Cortex of kidney (tissue), 1 donor: ENCODE measurements at places on chromosomes 3 and 15.

DNA sequence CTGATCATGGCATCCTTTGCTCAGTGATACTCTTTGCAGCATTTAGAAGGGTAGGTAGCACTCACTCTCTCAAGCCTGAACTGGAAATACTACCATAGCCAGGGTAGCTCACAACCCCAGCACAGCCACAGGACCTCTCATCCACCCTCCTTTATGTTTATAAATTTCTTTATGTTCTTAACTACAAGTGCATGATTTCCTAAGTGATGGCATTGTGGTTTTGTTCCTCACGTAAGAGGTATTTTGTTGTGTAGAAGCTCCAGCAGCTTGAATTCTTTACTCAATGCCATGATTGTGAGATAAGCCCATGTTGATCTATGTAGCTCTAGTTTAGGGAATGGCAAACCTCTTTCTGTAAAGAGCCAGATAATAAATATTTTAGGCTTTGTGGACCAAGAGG is 7.9 kb upstream of the RTP3 start:
- DNase-seq: no peak

DNA sequence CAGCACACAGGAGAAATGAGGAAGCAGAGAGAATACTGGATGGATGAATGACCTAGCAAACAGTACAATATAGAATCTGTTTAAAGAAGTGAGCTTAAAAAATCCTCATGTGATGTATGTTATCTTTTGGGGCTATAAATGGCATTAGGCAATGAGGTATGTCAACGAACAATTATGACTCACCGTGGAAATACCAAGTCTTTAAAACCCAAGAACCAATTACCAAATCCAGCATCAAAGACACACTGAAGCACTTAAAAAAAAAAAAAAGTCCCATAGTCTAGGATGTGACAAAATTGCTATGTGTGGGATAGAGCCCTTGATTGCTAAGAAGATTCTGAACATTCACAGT is 36.3 kb upstream of the HERC1 start:
- no peak for DNase-seq

GRCh38 chr15:59099162-59099685 is 5.7 kb upstream of the CCNB2 start:
- DNase-seq: no peak

DNA sequence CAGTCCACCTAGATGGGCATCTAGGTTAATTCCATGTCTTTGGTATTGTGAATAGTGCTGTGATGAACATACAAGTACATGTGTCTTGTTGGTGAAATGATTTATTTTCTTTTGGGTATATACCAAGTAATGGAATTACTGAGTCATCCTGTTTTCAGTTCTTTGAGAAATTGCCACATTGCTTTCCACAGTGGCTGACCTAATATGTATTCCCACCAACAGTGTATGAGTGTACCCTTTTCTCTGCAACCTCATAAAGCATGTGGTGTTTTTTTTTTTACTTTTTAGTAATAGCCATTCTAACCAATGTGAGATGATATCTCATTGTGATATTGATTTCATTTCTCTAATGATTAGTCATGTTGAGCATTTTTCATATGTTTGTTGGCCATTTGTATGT is 86.0 kb upstream of the NDN start:
- no peak for DNase-seq

- no peak for DNase-seq
Observed at GRCh38 chr3:120506076-120506827, 55.5 kb upstream of the FSTL1 start.

DNA sequence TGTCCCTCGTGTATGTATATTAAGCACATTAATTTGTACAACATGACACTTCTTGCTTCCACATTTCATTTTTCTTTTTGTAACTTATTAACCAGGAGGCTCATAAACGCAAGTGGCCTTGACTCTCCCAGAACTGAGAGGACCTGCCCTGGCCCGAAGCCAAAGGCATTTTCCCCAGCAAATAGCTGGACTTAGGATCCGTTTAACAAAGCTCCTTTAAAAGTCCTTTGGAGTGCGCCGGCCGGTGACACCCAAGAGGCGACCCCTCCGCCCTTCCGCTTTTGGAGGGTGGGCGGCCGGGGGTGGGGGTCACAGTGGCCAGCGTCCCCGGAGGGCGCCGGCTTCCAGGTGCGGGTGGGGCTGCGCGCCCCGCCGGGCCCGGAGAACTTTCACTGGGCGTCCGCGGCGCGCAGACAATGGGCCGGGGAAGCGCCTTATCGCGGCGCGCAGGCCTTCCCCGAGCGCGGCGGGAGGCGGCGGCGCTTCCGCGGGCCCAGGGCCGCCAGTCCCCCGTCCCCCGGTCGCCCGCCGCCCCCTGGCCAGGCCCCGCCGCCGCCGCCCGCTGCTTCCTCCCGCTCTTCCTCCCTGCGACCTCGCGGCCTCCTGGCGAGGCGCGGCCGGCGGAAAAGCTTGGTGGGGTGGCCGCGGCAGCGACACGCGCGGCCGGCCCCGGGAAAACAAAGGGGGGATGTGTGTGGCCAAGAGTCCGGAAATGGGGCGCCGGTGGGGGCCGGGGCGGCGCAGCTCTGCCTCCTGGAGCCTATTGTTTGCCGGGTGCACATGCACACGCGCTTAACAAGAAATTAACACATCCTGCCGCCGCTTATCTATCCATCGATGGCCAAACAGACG is 613.4 kb downstream of the MCTP2 start:
- no peak for DNase-seq

- no peak for DNase-seq
Observed at GRCh38 chr15:33377204-33377603, 66.4 kb downstream of the RYR3 start.

DNA sequence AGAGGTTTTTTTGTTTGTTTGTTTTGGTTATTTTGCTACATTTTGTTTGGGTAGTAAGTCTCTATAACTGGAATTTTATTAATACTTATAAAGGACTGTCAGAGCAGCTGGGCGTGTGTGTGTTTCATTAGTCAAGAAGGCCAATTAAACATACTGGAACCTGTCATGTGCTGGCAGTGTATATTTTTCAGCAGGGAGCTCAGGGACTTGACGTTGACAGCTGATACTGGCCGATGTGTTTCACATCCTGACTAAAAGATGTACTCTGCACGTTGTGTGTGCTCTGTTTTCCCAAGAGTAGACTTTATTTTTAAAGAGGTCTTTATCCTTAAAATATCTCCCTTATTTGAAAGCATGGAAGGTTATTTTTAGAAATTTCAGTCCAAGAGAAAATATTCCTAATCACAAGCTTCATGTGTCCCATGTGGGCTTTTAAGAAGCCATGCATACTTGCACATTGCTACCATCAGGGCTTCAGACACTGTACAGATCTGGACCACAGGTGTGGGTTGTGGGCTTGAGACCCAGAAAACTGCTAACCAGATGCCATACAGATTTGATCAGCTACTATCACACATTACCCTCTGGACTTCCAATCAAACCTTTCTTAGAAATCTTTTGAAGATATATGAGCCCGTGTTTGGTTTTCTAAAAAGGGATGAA is 135.9 kb downstream of the FEZF2 start:
- no peak for DNase-seq

- DNase-seq: no peak
Observed at GRCh38 chr3:193301433-193301832, 60.4 kb downstream of the PLAAT1 start.
